ENCODE measurements at places on chromosomes 13 and 19.

GRCh38 chr19:58218899-58219298 is 9.8 kb upstream of the ZNF544 start:
- DNase-seq, result no peak

DNA sequence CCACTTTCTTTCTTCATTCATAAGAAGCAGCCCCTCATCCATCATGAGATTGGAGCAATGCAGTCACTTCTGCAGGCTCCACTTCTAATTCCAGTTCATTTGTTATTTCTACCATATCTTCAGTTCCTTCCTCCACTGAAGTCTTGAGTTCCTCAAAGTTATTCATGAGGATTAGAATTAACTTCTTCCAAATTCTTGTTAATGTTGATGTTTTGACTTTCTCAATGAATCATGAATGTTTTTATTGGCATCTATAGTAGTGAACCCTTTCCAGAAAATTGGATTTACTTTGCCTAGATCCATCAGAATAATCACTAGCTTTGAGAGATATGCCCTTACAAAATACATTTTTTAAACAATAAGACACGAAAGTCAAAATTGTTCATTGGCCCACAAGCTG is 2567.7 kb upstream of the PCDH20 start:
- DNase-seq, result no peak

- DNase-seq, result no peak
Measured at GRCh38 chr13:74046431-74046830, 87.8 kb downstream of the KLF12 start.

DNA sequence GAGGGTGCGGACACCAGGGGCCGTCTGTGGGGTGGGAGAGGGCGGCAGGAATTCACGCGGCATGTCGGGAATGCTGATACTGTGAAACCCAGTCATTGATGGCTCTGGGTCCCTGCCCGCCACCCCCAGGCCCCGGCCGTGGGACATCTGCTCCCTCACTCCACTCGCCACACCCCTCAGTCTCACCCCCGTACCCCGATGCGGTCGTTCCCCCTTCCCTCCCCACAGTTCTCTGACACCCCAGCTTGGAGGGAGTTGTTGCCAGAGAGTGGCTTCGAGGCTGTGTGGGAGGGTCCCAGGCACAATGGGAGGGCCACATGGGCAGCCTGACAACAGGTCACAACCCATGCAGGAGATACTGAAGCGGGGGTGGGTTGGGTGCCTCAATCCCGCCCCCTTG is 1.8 kb downstream of the MAG start:
- DNase-seq, result no peak

GRCh38 chr13:45167611-45168554 is 33.0 kb downstream of the KCTD4 start:
- DNase-seq, result no peak

DNA sequence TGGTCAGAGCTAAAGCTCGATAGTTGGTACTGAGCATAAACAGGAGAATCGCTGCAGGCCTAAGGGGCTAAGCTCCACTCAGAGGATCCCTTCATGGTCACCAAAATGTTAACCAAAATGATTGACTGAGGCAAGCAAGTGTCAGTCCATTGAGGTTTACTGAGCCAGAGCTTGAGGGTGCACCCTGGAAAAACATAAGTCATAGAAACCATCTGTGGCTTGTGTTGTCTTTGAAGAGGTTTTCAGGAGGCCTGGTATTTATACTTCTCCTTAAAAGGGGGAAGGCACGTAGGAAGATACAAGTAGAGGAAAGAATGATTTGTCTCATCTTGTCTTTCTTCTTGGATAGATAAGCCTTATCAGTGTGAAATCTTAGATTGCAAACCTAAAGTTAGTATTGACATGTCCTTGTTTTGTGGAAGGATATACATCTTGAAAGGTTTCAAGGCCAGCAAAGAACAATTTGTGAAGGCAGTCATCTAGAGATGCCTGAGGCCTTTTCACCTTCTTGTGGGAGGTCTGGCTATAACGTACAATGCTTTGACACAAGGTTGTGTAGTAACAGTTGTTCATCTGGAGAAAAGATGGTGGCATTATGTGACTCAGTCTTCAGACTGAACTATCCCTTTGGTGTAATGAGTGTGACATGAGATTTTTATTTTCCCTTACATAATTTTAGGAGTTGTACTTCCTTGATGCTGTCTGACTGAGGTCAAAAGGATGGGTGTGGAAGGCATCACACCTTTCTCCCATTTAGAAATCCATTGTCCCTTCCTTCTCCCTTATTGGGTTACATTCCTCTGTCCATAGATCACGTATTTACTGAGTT is 14.7 kb upstream of the CEACAM6 start:
- no peak for DNase-seq

DNA sequence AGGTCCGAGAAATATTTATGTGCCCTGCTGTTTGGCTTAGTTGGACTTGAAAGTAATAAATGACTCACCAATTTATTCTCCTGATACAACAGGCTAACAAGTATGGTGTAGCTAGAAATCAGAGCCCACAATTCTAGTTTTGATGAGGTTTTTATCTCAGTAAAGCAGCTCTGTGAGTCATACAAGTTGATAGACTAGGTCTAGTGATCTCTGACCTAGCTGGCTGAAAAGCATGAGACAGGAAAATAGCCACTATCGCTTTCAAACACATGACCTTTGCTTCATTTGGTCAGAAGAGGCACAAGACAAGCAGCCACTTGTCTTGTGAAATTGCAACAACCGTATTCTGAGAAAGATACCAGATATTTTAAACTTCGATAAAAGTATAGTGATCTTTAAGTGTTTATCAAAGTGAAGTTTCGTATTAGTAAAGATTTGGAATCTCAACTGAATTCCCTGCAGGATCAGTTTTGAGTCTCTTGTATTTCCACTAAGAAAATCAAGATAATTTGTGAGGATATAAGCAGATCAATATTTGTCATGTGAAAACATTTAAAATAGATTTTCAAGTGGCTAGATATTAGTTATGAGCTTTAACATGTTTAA is 126.7 kb downstream of the MAB21L1 start:
- no peak for DNase-seq

DNA sequence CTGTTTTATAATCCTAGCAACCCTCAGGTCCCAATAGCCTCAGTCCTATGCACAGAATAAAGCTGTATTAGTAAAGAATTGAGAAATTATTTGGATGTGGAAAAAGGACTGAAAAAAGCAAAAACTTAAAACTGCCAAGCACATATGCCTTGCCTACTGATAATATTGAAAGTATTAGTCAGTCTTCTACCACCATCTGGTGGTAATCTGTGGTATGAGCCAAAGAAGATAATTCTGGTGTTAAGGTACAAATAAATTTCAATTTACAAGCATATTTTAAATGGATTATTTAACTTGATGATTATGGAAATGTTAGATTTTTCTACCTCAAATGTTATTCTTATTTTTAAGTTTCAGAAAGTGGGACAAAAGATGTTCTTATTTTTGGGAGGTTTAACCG is 460.3 kb upstream of the KLHL1 start:
- no peak for DNase-seq

DNA sequence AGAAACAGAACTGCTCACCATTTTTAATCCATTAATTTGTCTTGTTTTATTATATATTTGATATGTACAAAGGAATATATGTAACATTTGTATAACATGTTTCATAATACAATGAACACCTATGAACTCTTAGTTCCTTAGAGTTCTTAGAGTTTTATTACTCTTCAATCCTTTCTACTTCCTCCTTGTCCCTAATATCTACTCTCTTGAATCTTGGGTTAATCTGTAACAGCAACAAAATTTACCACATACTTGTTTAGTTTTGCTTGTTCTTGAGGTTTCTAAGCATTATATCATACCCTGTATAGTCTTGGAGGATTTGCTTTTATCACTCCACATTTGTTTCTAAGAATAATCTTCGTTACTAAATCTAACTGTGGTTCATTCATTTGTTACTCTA is 151.4 kb downstream of the PDS5B start:
- DNase-seq, result no peak

DNA sequence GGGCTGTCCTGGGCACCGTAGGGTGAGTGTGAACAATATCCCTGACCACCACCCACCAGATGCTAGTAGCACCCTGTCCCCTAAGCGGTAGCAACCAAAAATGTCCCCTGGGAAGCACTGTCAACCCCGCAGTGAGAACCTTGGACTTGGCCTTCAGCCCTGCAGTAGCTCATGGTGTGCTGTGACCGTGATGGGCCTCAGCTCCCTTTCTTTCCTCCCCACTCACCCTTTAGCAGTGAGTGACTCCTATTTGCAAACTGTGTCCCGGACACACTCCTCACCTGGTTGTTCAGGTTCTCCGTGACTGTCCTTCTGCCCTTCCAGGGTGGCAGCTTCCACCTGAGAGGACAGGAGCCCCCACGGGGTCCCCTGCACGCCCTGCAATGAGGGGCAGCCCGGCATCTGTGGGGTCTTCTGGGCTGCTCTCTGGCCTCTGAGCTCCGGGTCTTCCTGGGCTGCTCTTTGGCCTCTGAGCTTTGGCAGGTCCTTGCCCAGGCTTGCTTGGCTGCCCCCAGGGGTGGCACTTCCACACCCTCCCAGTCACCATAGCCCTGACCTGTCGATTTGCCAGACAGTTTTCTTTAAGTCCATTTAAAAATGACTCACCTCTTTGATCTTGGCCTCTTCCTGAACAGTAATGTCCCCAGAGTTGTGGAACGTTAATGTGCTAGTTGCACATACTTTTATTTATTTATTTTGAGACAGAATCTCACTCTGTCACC is 3.8 kb downstream of the KDM4B start:
- DNase-seq, result no peak

DNA sequence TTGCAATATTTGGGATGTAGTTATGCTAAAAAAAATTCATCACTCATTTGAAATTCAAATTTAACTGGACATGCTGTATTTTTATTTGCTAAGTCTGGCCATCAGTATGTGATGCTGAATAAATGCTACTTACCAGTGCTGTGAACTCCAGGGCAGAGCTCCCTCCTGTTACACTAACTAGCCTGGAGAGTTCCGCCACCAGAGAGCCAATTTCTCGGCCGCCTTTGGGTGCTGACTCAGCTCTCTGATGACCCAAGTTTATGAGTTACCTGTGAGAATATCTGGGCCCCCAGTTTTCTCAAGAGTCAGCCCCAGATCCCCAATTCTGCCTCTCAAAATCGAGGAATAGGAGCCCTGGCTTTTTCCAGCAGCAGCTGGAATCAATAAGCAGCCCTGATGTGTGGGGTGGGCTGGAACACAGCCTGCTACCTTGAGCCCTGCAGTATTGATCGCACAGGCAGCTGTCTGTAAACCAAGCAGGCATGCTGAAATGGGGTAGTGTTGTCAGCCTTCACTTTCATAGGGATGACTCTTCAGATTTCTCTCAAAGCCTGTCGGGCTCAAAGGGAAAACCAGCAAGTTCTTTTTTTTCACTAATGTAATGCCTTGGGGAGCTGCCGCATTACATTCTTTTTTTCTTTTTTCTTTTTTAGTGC is 113.7 kb downstream of the DNAJC15 start:
- DNase-seq, result no peak

- no peak for DNase-seq
Measured at GRCh38 chr13:31764556-31764955, 25.2 kb downstream of the RXFP2 start.

GRCh38 chr13:41934120-41934519 is 26.8 kb downstream of the VWA8 start:
- no peak for DNase-seq

- no peak for DNase-seq
Measured at GRCh38 chr13:114066956-114067355, 65.5 kb downstream of the RASA3 start.

GRCh38 chr19:14369399-14370168 is 11.7 kb upstream of the ADGRE5 start:
- DNase-seq, result peak; percentile 90

DNA sequence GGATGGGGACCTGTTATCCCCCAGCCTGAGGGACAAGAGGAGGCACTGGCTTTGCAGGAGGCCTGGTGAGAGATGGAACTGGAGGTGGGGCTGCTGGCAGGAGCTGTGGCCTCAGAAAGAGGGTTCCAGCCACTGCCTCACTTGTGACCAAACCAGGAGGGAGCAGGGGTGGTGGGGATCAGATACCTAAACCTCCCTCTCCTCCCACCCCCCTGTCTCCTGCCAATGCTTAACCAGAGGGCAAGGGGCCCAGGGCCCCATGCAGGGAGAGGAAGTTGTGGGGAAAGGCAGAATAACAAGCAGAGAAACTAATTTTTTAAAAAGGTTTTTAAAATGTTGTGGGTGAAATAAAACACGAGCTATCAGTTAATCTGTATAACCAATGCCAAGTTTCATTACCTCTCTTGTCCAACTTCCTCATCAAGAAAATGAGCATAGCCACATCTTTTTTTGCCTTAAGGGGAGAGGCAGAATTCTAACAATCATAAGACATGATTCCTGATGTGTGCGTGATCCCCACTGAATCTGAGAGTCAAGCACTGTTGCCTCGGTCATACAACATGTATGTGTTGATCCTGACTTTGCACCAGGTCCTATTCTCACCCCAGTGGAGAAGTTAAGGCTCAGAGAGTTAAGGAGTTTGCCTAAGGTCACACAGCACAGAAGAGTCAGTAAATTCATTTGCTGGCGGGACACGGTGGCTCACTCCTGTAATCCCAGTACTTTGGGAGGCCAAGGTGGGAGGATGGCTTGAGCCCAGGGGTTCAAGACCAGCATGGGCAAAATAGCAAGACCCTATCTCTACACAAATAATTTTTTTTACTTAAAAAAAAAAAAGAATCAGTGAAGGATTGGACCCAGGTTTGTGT is 12.9 kb downstream of the FXYD5 start:
- DNase-seq, result peak; percentile 5

GRCh38 chr13:22427066-22427465 is 753.7 kb upstream of the SGCG start:
- no peak for DNase-seq

DNA sequence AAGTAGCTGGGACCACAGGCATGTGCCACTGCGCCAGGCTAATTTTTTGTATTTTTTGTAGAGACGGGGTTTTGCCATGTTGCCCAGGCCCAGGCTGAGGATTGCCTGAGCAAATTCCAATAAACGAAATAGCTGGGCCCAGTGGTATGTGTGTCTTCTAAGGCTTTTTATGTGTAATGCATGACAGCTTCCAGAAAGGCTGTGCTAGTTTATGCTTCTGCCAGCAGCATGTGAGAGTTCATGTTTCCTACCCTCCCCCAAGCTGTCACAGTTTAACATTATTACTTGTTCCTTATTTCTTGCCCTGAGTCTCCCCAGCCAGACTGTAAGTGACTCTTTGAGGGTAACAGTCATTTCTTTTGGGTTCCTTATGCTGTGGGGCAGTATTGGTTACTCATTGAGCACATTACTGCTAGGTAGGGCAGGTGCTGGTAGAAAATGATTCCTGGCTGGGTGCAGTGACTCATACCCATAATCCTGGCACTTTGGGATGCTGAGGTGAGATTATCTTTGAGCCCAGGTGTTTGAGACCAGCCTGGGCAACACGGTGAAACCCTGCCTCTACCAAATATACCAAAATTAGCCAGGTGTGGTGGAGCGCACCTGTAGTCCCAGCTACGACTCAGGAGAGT is 13.6 kb downstream of the GPATCH1 start:
- DNase-seq, result no peak

- DNase-seq, result no peak
Measured at GRCh38 chr13:113763961-113764792, 5.2 kb downstream of the TMEM255B start.

DNA sequence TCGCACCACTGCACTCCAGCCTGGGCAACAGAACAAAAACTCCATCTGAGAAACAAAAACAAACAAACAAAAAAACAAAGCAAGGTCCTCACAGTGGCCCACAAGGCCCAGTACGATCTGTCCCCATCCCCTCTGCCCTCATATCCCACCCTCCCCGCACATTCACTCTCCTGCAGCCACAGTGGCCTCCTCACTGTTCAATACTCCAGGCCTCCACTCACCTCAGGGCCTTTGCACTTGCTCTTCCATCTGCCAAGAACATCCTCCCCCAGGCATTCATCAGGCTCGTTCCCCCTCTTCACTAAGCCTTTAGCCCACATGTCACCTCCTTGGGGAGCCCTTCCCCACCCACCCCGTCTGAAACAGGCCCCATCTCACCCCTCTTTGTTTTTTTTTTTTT is 4.6 kb downstream of the TMEM143 start:
- no peak for DNase-seq

Measured in central memory CD8-positive, alpha-beta T cell (primary cell).